BE2C (cell line): ENCODE measurements at places on chromosomes 2 and 18.

DNA sequence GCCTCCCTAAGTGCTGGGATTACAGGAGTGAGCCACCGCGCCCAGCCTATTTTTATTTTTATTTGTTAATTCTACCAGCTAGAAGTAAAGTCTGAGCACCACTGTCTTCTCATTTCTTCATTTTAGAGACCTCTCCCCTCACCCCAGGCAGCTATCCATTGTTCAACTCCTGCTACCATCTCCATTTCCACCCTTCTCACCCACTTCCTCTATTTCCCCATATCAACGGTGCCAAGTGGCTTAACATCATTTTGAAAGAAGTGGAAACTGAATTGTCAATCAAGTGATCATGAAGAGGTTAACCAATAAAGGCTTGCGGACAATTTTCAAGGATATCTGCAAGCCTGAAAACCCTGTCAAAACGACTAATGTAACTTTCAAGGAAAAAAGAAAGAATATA, 323.1 kb downstream of the NBAS start:
- no peak for DNase-seq

DNA sequence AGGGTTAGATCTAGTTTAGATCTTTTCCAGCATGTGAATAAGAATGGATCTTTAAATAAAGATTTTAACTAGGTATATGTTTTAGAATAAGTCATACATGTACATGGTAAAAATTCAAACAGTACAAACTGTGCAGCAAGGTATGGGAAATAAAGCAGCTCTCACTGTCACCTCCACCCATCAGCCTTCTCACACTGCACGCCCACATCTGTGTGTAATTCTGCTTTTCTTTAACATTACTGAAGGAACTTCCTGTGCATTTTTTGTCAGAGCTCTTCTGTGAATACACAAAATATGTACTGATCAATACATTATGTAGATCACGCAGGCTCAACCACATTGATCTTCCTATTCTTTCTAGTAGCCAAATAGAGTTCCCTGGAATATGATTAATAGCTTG, 3.4 kb downstream of the CASP8 start:
- DNase-seq, result no peak

DNA sequence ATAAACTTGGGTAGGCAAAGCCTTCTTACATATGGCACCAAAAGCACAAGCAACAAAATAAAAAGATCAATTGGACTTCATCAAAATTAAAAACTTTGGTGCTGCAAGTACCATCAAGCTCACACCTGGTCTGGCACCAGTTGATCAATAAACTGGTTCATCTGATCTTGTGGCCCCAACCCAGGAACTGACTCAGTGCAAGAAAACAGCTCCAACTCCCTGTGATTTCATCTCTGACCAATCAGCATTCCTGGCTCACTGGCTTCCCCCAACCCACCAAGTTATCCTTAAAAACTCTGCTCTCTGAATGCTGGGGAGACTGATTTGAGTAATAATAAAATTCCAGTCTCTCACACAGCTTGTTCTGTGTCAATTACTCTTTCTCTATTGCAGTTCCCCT, 8.4 kb downstream of the EPG5 start:
- no peak for DNase-seq

DNA sequence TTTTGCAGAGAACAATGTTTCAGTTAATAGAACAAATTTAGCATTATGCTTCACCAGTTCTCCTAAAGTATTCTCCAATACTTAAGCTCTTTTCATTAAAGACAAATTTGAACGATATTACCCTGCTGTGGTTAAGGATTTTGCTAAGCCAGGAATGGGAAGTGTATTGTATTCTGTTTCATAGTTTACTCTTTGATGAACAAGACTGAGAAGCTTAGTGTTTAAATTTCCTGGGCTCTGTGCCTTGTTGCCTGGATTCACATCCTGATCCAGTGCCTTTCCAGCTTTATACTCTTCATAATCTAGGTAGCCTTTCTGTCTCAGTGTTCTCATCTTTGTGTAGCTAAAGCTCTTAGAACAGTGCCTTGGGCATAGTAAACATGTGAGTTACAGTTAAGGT, 58.6 kb upstream of the GLS start:
- DNase-seq, result no peak

DNA sequence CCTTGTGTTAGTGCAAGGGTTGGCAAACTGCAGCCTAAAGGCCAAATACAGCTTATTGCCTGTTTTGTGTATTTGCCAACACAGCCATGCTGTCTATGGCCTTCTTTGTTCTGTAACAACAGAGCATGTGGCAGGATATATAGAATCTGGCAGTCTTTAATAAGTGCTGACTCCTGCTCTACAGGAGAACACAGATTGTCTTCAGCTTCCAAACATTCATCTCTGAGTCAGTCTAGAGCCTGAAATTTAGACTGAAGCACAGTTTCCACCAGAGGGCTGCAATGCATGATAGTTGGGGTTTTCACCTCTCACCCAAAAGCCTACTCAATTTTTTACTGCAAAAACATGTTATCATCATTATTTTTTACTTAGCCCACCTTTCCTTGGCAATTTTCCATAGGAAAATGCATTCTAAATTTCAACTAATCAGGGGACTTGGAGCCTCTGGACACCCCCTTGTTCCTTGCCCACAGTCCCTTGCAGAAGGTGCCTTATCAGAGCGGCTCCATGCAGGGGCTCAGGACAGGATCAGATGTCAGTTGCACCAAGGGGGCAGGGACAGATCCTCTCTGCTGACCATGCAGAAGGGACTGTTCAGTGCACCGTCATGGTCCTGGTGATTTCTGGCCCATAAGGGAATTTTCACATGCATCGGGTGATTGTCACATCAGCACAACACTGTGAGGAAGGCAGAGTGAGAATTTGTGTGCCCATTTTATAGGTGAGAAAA, 12.4 kb downstream of the IL37 start:
- no peak for DNase-seq

DNA sequence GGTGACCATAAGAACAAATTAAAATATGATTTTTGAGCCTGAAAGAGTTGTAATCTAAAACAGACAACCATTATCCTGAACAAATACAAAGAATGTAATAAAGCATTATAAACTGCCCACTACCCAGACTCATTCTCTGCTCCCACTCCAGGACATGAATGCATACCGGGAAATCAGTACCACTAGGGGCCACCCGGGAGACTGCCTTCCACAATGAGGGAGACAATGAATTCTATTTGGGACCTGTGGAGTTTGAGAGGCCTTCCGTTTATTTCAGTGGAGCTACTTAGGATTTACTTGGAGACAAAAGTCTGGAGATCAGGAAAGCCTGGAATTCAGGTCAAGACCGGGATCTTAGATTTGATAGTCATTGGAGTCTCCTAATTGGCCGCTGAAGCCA, 50.0 kb downstream of the NAB1 start:
- no peak for DNase-seq

GRCh38 chr2:18490901-18491300, 69.6 kb downstream of the RDH14 start:
- no peak for DNase-seq

DNA sequence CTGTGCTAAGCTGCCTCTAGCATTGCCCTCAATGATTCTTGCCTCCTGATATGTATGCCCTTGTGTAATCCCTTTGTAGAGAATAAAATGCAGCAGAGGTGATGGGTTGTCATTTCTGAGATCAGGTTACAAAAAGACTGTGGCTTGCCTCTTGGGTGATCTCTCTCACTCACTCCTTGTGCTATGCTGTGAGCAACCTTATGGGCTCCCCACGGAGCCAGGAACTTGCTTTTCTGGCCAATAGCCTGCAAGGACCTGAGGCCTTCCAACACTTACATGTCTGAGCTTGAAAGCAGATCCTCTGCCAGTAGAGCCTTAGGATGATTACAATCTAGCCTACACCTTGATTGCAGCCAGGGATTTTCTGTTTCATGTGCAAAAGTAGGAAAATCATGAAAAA, 123.1 kb upstream of the XIRP2 start:
- DNase-seq, result no peak

DNA sequence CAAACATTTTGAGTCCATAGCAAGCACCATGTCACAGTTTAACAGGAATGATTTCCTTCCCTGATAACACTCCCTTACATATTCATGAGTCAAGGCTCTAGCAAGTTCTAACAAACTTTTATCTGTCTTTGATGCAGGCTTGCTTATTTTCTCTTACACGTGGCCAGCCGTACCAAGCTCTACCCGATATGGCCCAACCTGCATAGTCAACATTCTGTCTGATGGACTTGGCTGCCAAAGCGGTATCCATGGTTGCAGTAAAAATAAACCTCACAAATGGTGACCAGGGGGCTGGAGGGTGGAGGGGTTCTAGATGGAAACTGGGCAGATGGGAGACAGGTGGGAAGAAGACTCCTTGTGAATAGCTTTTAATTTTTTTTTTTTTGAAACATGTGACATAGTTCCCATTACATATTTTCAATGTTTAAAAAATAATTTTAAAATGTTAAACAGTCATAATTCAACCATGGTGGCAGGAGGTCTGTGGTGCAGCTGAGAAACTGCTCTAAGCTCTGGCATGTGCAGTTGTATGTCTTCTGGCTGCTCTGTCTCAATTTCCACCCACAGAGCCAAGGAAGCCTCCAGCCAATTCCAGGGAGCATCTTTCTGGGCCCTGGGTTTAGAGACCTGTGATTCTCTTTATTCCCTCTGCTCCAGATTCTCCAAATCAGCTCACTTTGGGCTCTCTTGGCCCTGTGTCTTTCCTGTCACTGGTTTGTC, 20.7 kb upstream of the CXCR1 start:
- no peak for DNase-seq

DNA sequence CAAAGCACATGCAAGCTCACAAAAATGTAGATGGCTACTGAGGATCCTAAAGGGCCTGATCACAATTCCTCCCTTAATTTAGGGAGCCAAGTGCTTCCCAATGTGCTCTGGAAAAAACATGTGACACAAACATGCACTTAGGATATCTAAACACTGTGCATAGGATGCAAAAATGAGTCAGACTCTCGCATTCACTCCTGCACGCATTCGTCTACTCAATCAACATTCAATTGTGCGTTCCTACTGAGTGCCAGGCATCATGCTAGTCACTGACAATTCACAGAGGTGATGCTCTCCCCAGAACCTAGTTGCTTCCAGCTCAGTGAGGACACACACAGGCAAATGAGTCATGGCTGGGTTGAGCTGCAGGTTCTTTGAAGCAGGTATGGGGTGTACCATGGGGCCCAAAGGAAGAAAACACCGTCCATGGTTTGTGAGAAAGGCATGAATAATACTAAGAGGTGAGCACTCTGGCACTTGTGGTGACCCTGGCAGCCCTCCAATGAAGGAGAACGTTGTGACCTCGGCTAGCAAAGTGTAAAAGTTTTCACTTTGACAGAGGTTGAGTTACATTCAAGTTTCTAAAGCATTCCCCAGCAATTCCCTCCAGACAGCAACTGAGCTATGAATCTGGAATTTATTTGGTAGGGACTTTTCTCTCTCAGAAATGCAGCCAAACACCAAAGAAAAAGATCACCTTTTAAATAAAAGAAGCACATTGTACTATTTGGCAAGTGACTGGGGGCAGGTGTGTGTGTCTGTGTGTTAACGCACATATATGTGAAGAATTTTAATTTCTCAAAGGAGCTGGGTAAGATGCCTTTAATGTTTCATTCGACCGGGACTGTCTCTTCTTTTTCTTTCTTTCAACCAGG, 173.3 kb downstream of the ALPK2 start:
- no peak for DNase-seq

DNA sequence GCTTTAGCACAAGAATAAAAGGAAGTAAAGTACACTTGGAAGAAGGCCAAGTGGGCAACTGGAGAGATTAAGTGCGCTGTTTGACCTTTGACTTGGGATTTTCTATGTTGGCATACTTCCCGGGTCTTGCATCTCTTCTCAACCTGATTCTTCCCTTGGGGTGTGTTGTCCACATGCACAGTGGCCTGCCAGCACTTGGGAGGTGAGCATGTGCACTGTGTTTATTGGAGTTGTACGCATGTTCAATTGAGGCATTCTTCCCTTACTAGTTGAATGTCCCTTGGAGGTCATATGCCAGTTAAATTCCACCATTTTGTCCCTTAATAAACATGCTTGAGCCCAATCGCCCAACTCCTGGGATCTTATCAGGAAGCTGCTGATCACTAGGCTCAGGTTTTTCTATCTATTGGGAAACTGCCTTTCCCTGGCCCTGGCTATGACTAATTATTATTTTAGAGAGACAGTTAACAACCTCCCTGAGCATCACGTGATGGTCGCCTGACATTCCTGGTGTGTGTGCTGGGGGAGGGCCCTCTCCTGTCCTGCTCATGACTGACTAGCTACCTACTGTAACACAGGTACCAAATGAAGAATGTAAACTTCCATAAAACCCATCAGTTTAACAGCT, 62.5 kb upstream of the RAPGEF4 start:
- DNase-seq, result no peak

GRCh38 chr18:22674272-22674671, 256.6 kb upstream of the CTAGE1 start:
- no peak for DNase-seq

DNA sequence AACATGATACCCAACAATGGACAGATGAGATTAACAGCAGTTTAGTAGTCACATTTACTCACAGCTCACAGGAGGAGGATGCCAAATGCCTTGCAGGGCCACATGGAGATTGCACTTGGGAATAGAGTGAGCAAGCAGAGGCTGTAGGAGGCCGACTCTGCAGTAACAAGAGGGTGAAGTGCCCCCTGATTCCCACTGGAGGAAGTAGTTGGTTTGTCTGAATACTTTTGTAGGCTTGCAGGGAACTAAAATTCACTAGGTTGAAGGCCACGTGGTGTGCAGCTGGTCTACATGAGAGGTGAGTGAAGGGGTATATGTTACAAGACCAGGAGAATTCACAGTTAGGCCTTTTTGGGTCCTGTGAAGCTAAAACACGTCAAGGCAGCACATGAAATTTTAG, 419.3 kb upstream of the TNP1 start:
- no peak for DNase-seq

GRCh38 chr2:26873286-26873983, 25.5 kb downstream of the DPYSL5 start:
- no peak for DNase-seq

- no peak for DNase-seq
Measured at GRCh38 chr2:151363709-151364108, 6.3 kb downstream of the TNFAIP6 start.

GRCh38 chr2:205636549-205637319, 45.6 kb upstream of the NRP2 start:
- no peak for DNase-seq

DNA sequence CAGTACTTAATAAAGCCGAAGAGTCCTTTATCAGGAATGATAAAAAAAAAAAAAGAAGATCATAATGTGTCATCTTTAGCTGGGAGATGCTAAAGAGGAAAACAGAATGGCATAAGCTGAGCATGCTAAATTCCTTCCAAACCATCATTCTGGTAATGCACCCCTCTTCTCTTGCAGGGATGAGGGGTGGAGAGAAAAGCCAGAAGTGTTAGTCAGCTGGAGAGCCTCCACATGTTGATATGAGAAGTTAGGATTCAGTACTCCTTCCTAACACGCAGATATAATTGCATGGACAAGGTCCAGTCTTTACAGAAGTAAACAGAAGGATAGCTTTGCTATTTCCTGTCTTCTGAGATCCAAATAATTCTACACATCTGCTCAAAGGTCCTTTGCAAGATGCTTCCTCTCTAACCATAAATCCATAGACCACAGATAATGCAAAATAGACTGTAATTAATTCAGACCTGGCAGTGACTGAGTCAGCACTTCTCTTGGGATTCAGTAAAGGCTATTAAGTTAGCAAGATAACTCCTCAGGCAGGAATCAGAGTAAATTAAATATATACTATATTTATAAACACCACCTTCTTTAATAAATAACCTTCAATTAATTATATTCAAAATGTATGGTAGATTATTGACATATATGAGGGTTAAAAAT, 930.0 kb upstream of the KLHL29 start:
- DNase-seq, result no peak

- DNase-seq, result no peak
Measured at GRCh38 chr2:3301001-3301400, 76.6 kb downstream of the EIPR1 start.
